ENCODE measurements at places on chromosomes 7 and 10. TPM values are rescaled to one million over a fixed set of nuclear protein-coding genes. Genes with fewer than 3 reads are reported as not detected.

DNA sequence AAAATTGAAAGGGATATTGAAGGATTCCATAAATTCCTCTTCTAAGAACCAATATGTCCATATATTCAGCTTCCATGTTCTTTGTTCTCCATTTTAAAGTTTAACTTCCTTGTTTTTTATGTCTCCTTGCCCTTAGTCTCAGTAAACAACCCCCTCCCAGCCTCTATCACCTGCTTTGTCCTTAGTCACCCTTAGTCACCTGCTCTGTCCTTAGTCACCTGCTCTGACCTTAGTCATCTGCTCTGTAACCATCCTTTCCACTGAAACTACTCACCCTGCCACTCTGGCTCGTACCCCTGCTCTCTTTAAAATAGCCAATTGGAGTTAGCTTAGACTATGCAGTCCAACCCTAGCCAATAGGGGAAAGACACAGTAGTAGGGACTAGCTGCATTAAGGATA lies 136.2 kb upstream of the TMEM106B start:
- no peak for DNase-seq

Gene STK31
- 0.26 TPM for total RNA-seq

Gene PLPP4
- total RNA-seq: not detected

Gene FOXI2
- total RNA-seq: not detected

Gene BAMBI
- total RNA-seq: 4.1 TPM
